GM12865 (cell line): ENCODE measurements at places on chromosomes 7 and 10.

GRCh38 chr10:124653811-124654651, 90.1 kb downstream of the FAM53B start:
- no peak for DNase-seq

GRCh38 chr10:14601872-14602725, 172.6 kb downstream of the FAM107B start:
- DNase-seq: peak; percentile 89

GRCh38 chr10:101588879-101589278, 758 bp downstream of the DPCD start:
- DNase-seq: no peak

DNA sequence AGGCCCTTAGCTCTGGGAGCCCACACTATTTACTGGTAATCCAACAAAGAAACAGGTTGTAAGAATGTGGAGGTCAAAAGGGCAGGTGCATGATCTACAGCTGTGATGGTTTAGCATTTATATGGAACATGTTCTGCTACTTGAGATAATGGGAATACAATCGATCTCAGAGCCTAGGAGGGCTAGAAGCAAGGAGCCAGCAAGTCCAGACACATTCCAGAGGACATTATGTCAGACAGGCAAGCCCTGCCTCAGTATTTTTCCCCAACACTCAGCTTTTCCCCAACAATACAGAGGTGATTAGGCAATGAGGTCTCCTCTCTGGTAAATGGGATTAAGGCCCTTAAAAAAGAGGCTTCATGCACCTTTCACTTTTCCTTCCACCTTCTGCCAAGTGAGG, 21.4 kb upstream of the GNAT3 start:
- DNase-seq: no peak

- no peak for DNase-seq
These were observed 72.8 kb downstream of the CARD11 start for GRCh38 chr7:2970861-2971260.

- DNase-seq: no peak
These were observed 184.9 kb upstream of the ADCY1 start for GRCh38 chr7:45389073-45389872.

GRCh38 chr7:20435305-20435704, 104.6 kb downstream of the ITGB8 start:
- DNase-seq: no peak

DNA sequence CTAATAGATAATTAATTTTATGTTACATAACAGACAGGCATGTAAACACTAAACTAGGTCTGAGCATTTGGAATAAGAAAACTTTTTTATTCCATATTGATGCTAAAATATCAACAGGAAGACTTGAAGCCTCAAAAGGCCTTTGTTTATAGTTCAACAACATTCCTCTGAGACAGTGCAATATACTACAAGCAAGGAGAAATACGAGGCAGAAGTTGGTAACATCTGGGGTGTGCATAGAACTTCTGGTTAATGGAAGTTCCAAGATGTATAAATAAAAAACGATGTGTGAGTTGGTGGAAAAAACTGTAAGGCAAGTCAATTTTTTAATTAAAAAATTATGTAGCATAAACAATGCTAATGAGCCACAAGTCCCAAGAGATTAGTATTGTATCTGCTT, 139.6 kb downstream of the SKAP2 start:
- no peak for DNase-seq
